ENCODE measurements at places on chromosomes 3 and 15.
A peak's percentile ranks its signal among the peaks of the same experiment; 100 is the strongest.

GRCh38 chr15:88701561-88702095 lies 62.8 kb downstream of the ISG20 start:
- DNase-seq: peak; percentile 45

GRCh38 chr15:52329150-52329549 lies 33.5 kb upstream of the MYO5C start:
- no peak for DNase-seq

- no peak for DNase-seq
Observed at GRCh38 chr3:191959876-191960413, 499.0 kb downstream of the PYDC2 start.

- no peak for DNase-seq
Observed at GRCh38 chr3:4570840-4571621, 77.9 kb downstream of the ITPR1 start.

GRCh38 chr15:76996526-76997401 lies 1.8 kb downstream of the PSTPIP1 start:
- DNase-seq: no peak

All from MM.1S (cell line).